Cortex of kidney (tissue), 1 donor: ENCODE measurements at places on chromosomes 2 and 18.

DNA sequence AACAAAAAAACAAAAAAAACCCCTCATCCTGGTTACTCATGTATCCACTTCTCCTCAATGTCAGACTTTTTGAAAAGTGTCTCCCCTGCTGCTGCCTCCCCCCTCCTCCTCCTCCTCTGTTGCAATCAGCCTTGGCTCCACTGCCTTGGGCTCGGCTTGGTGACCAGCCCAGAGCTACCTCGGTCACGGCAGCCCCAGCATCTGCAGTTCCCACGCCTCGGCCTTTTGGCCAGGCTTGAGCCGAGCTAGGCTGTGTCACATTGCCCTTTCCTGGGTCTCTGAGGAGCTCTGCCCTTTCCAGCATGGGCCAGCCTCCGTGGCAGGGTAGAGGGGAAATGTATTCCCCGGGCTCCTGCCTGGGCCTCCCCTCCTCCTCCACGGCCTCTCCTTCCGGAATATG, 22.7 kb upstream of the INHBB start:
- no peak for DNase-seq

DNA sequence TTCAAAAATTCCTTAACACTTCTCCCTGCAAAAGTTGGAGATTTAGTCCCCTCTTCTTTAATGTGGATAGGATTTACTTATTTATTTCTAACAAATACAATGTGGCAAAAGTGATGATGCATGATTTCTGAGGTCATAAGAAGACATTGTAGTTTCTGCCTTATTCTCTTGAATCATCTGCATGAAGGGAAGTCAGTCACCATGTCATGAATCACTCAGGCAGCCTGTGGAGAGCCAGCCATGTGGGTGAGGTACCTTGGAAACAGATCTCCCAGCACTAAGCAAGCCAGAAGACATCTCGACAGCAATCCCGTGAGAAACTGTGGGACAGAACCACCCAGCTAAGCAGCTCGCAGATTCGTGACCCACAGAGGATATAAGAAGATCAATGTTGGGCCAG, 2.7 kb upstream of the ZC3H8 start:
- no peak for DNase-seq

DNA sequence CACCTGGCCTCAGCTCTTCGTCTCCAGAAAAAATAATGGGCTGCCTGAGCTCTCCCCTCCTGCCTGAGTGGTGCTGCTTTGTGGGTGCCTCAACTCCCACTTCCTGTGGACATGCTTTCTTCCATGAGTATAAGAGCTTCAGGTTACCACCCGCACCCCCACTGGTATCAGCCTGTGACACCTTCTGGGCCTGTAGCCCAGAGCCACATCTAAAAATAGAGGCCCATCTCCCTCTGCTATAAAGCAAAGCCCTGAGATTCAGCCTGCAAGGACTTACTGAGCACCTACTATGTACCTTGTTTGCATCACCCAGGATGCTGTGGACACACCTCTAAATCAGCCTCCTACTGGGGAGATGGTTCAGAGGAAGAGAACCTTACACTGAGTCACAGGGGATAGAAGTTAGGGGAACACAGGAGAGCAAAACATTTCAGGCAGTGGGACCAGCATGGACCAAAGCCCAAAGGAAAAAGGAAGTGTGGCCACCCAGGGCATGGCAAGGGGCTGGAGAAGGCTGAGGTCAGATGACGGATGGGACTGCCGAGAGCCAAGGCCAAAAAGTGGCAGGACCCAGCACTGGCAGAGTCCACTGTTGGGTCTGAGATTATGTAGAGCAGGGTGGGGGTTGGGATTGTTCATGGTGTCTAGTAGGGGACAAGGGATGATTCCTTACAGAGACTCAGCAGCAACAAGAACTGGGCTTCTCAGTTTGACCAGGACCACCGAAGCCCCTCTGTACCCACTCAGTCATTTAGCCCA, 123.7 kb upstream of the PPP1CB start:
- DNase-seq, result no peak

DNA sequence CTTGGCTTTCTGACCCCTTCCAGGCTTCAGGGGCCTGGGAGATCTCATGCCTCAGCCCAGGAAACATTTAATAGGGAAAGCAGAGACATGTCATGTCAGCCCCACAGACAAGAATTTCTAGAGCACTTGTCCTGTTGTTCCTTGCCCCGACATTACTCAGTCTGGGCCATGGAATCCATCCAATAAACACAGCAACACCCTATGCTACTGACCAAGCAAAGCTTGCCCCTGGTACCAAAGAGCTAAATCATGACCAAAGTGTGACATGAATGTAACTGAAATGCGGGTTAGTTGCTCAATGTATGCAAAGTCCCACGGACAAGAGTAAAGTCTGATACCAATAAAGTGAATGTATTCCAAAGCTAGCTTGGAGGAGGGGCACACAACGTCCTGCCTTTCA, 35.1 kb downstream of the EHD3 start:
- DNase-seq, result no peak

DNA sequence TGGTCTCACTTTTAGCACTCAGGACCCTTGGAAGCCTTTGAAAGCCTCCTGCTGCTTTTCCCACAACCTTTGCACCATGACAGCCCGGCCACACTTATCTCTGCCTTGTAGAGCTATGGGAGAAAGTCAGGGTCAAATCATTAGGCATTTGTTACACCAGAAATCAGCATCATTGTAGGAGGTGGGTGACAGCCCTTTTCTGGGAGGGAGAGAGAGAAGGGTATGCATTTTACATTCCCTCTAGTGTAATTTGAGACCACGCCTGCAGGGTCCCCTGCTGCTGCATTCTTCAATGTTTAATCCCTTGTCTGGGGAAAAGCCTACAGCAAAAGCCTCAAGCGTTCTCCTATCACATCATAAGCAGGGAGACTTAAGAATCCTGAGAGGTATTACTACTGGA, 766.8 kb upstream of the FAM98A start:
- DNase-seq, result no peak

DNA sequence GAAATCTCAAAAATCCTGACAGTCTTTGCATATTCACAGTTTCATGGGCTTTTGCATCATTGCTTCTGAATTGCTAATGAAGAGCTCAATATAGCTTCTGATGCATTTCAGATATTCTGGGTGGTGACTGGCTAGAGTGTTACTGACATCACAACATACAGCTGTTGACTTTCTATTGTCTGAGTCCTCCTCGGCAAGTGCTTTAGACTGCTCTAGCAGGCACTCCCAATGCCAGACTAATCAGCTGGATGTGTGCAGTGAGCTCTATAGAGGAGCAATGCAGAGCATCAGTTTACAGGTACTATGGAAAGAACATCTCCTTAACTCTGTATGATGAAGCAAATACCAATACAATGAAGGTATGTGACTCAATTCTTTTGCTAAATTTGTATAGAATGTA, 54.9 kb downstream of the R3HDM1 start:
- DNase-seq, result no peak

DNA sequence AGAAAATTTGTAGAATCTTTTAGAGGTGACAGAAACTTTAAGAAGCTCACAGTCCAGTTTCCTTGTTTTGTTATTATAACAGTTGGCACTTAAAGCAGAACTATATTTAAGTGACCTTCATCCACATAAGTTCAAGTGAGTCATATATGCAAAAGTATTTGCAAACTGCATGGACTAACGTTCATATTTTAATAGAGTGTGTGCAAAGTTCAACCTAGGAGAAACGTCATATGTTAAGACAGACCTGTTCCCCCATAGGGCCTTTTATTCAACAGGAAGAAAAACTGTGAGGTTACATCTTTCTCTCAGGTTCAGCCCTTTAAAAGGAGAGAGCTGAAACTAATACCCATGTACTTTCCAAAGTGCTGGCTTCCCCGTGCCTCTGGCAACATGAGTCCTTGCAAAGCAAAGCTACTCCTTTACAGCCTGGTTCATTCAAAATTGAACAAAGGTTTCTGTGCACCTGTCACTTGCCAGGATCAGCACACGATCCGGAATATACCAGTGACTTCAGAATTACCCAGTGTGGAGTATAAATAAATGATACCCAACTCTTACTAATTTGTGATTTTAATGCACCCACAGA, 280.0 kb upstream of the RAB12 start:
- DNase-seq, result no peak

- DNase-seq, result no peak
Observed at GRCh38 chr2:215606219-215606618, 170.4 kb upstream of the FN1 start.

DNA sequence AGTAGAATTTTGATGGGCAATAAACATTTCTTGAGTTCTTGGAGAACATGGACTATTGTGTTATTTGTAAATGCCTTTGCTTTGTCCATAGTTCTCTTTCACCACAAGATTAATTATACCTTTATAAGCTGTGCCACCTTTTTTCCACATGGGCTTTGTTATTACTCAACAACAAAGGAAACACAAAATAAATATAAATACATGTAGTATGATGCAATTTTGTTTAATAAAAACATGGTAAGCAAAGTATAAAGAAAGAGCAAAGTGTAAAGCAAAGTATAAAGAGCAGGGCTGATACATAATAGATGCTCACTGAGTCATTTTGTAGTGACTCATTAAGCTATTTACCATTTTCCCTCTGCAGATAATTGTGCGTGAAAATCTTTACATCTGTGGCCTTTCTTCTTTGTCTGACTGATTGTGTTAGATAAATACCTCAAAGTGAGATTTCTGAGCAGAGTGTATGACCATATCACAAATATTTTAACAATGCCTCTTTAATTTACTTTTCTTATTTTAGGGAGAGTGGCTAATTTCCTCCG, 80.9 kb downstream of the CERS6 start:
- no peak for DNase-seq

GRCh38 chr2:238143239-238143951, 4.9 kb downstream of the KLHL30 start:
- no peak for DNase-seq

DNA sequence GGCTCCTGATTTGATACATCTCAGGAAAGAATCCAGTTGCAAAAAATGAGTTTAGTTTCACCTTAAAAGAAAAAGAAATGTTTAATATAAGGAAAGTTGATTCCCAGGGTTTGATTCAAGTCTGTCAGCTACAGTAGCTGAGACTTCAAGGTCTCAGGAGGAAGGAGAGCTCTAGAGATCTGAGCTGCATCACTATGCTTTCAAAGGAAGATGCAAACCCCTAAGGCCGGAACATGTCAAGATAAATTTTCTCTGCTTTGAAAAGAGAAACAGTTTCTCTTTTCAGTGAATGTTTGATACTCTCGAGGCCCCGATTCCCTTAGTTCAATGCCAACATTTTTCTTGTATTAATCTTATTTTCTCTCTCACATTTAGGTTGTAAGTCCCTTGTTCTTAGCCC, 128.6 kb downstream of the RGPD3 start:
- DNase-seq, result no peak

- DNase-seq, result no peak
Observed at GRCh38 chr18:3015204-3015592, 2.3 kb upstream of the LPIN2 start.

DNA sequence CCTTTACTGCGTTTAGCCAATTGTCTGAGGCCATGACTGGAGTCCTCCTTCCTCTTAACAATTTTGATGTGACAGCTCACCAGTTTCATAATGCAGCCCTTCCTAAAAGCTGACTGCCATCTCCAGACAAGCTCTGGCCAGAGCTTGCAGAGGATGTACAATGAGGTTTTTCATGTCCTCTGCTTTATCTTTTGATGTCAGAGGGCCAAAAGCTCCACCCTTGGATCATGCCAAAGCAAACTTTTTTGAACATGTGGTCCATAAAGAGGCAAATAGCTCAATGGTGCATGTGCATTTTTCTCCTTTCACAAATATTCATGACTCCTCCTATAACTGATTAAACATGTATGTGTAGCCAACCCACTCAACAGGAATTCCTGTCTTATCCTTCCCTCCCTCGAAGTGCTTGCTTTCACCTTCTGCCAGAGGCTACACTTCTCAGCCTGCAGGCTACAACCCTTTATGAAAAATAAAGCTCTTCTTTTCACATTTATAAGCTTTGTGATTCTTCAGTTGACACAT, 266.2 kb downstream of the FBXO15 start:
- DNase-seq, result no peak

DNA sequence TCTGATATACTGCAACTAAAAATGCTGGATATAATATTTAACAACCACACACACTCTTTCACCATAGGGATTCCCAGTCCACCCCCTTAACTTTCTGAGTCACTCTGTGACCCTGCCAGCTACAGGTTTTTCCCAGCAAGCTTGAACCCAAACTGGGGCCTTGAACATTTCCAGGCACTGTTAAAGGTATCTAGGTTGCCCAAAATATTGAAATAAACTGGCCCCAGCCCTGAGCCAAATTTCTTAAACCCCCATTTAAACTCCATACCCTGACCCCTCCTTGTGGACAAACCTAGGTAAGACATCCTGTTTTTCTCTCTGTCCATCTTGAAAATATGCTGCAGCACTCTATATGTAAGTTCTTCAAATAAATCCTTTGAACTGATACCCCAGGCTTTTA, 19.7 kb upstream of the DCTN1 start:
- DNase-seq, result no peak

DNA sequence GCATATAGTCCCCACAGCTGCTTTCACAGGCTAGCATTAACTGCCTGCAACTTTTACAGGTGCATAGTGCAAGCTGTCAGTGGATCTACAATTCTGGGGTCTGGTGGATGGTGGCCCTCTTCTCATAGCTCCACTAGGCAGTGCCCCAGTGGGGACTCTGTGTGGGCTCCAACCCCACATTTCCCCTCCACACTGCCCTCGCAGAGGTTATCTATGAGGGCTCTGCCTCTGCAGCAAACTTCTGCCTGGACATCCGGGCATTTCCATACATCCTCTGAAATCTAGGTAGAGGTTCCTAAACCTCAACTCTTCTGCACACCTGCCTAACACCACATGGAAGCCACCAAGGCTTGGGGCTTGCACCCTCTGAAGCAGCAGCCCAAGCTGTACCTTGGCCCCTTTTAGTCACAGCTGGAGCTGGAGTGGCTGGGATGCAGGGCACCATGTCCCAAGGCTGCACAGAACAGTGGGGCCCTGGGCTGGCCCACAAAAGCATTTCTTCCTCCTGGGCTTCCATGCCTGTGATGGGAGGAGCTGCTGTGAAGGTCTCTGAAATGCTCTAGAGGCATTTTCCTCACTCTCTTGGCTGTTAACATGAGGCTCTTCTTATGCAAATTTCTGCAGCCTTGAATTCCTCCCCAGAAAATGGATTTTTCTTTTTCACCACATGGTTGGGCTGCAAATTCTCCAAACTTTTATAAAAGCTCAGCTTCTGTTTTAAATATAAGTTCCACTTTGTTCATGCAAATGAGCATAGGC, 59.3 kb downstream of the KDM3A start:
- DNase-seq, result no peak

GRCh38 chr2:201759567-201759966, 21.2 kb downstream of the ALS2 start:
- no peak for DNase-seq

DNA sequence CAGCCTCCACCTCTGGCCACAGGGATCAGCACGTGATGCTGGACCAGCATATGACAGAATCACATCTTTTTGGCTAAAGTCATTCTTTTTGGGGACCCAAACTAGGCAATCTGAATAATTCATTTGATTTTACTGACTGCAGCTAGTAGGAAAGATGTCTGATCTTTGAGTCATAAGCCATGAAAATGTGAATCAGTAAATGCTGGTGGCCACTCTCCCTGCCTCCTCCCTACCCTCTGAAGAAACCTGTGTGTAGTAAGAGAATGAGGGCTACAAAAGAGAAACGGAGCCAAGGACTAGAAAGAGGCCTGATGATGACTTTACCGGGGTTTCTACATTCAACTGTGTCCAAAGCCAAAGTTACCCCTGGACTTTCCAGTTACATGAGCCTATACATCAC, 10.1 kb upstream of the LRPPRC start:
- no peak for DNase-seq

- DNase-seq, result no peak
Observed at GRCh38 chr2:45820048-45820447, 168.6 kb downstream of the PRKCE start.
